Mesenchymal stem cell (in vitro differentiated cells and primary cell): ENCODE measurements at places on chromosomes 7 and 10.
A peak's percentile ranks its signal among the peaks of the same experiment; 100 is the strongest.

GRCh38 chr7:269721-270120, 20.2 kb upstream of the FOXL3 start:
- peaks cover 23% of the 10 kb centered on the region for H3K27me3 ChIP-seq
- H3K4me1 ChIP-seq, result peaks cover 2% of the 10 kb centered on the region
- no peak overlapping the region for H3K4me3 ChIP-seq
- DNase-seq, result no peak

DNA sequence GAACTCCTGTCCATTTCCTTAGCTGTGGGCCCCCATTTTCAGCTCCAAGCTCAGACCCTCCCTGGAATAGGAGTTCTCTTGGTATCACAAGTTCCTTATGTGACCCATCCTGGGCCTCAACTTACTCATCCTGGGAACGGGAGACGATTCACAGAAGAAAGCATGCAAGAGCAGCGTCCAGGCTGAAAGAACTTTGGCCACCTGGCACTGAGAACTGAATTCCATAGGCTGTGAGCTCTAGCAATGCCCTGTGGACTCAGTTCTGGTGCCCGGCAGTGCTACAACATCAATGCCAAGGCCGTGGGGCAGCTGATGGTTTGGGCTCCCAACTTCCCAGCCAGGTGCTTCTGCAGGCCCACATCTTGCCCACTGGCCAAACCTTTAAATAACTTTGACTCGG, 3.9 kb upstream of the CUEDC2 start:
- H3K36me3 ChIP-seq, result no peaks in the 10 kb centered on the region
- peak overlapping the region; percentile 76 for H3K4me3 ChIP-seq
- no peak for DNase-seq
- H3K27me3 ChIP-seq, result no peaks in the 10 kb centered on the region
- peaks cover 14% of the 10 kb centered on the region for H3K4me1 ChIP-seq

DNA sequence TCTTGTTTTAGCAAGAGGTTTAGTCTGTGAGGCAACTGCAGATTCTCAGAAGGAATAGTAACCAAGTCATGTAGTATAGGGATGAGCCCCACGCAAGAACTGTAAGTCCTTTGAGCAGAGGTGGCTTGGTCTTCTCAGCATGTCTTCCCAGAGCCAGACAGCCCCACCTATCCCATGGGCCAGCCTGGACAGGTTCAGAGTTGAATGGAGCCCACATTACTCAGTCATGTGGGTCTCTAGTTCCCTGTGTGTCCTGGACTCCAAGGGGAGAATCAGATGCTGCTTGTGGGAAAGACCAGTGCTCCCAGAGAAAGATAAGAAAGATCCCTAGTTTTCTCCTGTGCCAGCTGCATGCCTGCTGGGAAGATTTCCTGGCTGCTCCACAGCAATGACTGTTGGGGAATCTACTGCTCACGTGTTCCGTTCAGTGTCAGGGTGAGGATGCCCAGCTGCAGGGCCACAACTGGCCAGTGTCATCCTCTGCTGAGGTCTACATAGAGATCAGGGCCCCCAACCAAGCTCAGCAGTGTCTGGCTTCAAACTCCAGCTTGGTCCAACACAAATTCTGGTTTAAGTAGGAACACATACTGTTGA, 66.9 kb upstream of the UNC5B start:
- H3K27me3 ChIP-seq, result peaks cover 86% of the 10 kb centered on the region
- no peaks in the 10 kb centered on the region for H3K36me3 ChIP-seq
- no peak overlapping the region for H3K27ac ChIP-seq
- DNase-seq, result no peak

DNA sequence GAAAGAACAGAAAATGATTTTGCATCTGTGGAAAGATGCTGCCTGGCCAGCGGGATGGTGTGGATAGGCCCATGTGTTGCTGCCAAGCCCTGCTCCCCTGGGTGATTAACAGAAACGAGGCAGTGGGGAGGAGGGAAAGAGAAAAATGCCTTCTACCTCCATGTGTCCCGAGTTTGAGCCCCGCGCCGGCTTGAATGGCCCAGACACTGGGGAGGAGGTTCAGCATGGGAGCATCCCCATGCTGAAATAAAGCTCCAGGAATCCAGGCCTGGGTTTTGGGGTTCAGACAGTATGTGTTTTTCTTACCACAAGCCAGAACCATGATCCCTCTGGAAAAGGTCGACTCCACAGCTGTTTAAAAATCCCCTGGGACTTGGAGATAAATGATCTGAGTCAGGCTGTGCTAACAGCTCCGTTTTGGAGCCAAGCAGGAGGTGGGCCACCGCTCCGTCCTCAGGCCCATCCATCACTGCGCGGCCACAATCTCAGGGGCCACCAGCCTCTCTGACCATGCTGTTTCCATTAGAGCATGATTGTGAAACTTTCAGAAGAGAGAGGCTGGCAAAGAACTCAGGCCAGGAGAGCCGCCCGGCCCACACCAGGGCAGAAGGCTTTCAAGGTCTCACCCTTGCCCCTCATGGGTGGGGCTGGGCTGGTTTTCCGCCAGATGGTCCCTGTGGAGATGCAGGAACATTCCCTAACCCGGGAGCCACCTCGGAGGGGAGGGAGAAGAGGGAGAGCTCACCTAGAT, 299.7 kb downstream of the ZEB1 start:
- no peak overlapping the region for H3K27ac ChIP-seq
- H3K27me3 ChIP-seq, result no peaks in the 10 kb centered on the region
- DNase-seq, result peak; percentile 66
- H3K4me1 ChIP-seq, result peaks cover 7% of the 10 kb centered on the region
- no peak overlapping the region for H3K4me3 ChIP-seq
- H3K36me3 ChIP-seq, result no peaks in the 10 kb centered on the region

DNA sequence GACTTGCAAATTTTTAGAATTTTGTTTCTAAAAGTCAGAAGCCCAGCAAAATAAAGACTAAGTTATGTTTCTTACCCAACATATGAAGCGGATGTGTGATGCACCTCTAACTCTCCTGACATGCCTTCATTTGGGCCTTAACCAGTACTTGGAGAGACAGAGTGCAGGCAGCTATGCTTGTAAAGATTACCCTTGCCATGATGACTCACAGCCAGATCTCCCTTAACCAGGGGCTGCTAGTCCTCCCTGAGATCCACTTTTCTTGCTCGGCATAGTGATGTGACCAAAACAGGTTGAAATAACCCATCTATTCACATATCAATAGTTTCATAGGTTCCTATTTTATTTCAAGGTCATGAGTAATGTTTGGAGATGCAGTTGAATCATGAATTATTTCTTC, 43.6 kb downstream of the PPP1R3A start:
- H3K27ac ChIP-seq, result no peak overlapping the region
- no peak overlapping the region for H3K4me3 ChIP-seq
- DNase-seq, result no peak
- no peaks in the 10 kb centered on the region for H3K27me3 ChIP-seq
- peaks cover 1% of the 10 kb centered on the region for H3K4me1 ChIP-seq

GRCh38 chr10:909831-910230, 21.7 kb downstream of the LARP4B start:
- DNase-seq, result peak; percentile 63
- H3K27me3 ChIP-seq, result no peaks in the 10 kb centered on the region
- H3K36me3 ChIP-seq, result peaks cover 49% of the 10 kb centered on the region
- peak overlapping the region; percentile 59 for H3K27ac ChIP-seq
- no peak overlapping the region for H3K4me3 ChIP-seq

- peaks cover 8% of the 10 kb centered on the region for H3K4me1 ChIP-seq
- DNase-seq, result no peak
- no peak overlapping the region for H3K4me3 ChIP-seq
- no peaks in the 10 kb centered on the region for H3K36me3 ChIP-seq
- no peak overlapping the region for H3K27ac ChIP-seq
- peaks cover 15% of the 10 kb centered on the region for H3K27me3 ChIP-seq
Observed at GRCh38 chr10:121574519-121575166, 23.6 kb downstream of the FGFR2 start.

- peaks cover 3% of the 10 kb centered on the region for H3K36me3 ChIP-seq
- H3K4me1 ChIP-seq, result peaks cover 3% of the 10 kb centered on the region
- DNase-seq, result peak; percentile 34
- H3K27me3 ChIP-seq, result no peaks in the 10 kb centered on the region
Observed at GRCh38 chr10:87816898-87817608, 973 bp downstream of the ATAD1 start.

DNA sequence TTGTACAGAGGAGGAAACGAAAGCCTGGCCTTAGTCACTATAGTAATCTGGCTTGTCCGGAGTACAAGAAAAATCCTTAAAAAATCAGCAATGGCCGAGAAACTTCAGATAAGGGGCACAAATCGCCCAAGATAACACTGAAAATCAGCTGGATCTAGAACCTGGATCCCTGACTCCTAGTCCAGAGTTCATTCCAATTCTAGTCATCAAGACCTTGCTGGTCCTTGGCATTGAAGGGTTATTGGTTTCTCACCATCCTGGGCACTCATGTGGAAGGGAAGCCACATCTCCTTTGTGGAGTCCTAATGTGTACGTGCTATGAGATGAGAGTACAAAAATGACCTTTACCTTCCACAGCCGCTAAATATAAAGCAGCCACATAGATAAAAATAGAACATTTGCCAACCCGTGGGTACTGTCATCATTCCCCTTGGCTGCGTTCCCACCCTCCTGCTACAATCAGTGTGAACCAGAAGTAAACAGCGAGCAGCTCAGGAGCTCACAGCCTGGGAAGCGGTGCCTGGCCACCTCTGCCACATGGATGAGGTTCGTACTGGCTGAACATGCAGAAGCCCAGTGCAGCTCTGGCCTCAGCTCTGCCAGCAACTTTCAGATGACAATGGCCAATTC, 116.0 kb upstream of the PDLIM1 start:
- no peaks in the 10 kb centered on the region for H3K27me3 ChIP-seq
- H3K4me3 ChIP-seq, result no peak overlapping the region
- DNase-seq, result no peak

- H3K4me3 ChIP-seq, result peak overlapping the region; percentile 61
- H3K36me3 ChIP-seq, result no peaks in the 10 kb centered on the region
- no peak for DNase-seq
- peaks cover 2% of the 10 kb centered on the region for H3K4me1 ChIP-seq
- no peaks in the 10 kb centered on the region for H3K27me3 ChIP-seq
- no peak overlapping the region for H3K27ac ChIP-seq
Observed at GRCh38 chr10:26567351-26567721, 129.2 kb downstream of the APBB1IP start.

GRCh38 chr7:158186864-158187693, 400.5 kb downstream of the PTPRN2 start:
- no peak for DNase-seq
- H3K4me1 ChIP-seq, result no peaks in the 10 kb centered on the region
- H3K4me3 ChIP-seq, result no peak overlapping the region
- no peaks in the 10 kb centered on the region for H3K27me3 ChIP-seq

DNA sequence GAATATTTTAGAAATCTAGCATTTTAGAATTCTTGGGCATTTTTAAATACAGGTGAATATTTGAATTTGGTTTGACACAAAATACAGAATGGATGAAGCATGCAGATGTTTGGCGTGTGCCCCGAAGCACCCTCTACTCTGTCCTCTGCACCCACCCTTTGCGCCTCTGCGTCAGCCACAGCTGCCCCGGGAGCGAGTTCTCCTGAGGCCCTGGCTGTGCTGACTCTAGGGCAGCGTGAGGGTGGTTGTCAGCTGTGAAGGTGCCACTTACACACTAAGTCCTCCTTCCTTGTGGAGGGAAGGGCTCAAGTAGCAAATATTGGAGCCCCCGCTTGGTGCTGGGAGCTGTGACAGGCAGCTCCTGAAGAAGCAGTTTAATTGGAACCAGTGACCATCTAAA, 48.4 kb downstream of the DAGLB start:
- no peak overlapping the region for H3K27ac ChIP-seq
- H3K4me3 ChIP-seq, result no peak overlapping the region
- no peak for DNase-seq
- peaks cover 59% of the 10 kb centered on the region for H3K36me3 ChIP-seq
- peaks cover 17% of the 10 kb centered on the region for H3K4me1 ChIP-seq

DNA sequence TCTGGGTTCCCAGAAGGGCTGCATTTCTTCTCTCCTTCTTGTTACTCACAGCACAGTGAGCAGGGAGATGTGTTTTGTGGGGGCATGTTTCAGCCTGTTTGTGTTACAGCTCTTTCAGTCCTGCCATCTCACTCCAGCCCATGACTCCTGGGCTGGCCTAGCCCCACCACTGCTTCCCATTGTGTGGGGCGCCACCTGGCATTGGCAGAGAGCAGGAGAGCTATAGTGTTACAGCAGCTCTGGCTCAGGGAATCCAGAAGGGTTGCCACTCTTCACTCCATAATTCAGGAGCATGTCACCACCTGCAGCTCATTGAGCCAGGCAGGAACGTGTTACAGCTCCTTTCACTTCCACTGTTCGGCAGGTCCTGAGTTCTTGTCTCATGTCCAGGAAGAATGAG, 30.0 kb downstream of the CLDN12 start:
- H3K27ac ChIP-seq, result no peak overlapping the region
- H3K4me3 ChIP-seq, result no peak overlapping the region
- DNase-seq, result no peak
- H3K36me3 ChIP-seq, result no peaks in the 10 kb centered on the region

GRCh38 chr10:84214612-84215235, 10.6 kb downstream of the LRIT2 start:
- H3K4me1 ChIP-seq, result no peaks in the 10 kb centered on the region
- no peak for DNase-seq
- H3K27ac ChIP-seq, result no peak overlapping the region
- peaks cover 42% of the 10 kb centered on the region for H3K27me3 ChIP-seq
- H3K4me3 ChIP-seq, result no peak overlapping the region

DNA sequence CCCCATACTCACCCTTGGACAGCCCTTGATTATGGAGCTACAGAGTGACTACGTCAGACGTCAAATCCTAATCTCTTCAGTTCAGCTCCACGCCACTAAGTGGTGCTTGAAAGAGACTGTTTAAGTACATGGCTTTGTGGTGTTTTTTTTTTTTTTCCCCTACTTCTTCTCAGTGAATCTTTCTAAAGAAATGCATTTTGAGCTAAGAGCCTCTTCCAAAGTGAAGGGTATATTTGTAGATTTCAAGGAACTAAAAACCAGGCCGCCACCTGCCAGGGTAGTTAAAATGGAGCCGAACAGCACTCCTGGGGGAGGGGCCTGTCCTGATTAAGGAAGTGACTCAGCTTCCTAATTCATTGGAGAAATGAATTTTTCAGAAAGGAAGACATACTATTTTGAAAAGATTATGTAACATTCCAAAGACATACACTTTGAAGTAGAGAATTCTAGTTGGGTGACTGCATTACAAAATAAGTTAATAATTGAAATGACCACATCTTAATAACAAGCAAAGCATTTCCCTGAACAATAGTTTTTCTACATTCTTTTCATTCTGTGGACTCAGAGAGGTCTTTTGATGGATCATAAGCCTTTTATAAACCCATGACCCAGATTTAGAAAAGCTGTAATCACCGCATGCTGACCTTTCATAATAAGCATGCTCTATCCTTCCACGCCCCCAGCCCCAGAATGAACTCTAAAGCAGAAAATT, 20.6 kb upstream of the VPS41 start:
- H3K4me1 ChIP-seq, result peaks cover 9% of the 10 kb centered on the region
- H3K4me3 ChIP-seq, result no peak overlapping the region
- H3K27me3 ChIP-seq, result no peaks in the 10 kb centered on the region
- H3K27ac ChIP-seq, result peak overlapping the region; percentile 96
- no peak for DNase-seq

GRCh38 chr7:55448526-55448925, 83.4 kb downstream of the LANCL2 start:
- peaks cover 5% of the 10 kb centered on the region for H3K36me3 ChIP-seq
- H3K27ac ChIP-seq, result no peak overlapping the region
- peaks cover 7% of the 10 kb centered on the region for H3K4me1 ChIP-seq

GRCh38 chr7:19442016-19442785, 266.6 kb downstream of the POLR1F start:
- no peaks in the 10 kb centered on the region for H3K36me3 ChIP-seq
- H3K27ac ChIP-seq, result no peak overlapping the region
- H3K27me3 ChIP-seq, result no peaks in the 10 kb centered on the region
- no peak overlapping the region for H3K4me3 ChIP-seq

GRCh38 chr10:33772370-33773252, 438.1 kb upstream of the NRP1 start:
- H3K27ac ChIP-seq, result no peak overlapping the region
- H3K27me3 ChIP-seq, result no peaks in the 10 kb centered on the region
- H3K4me3 ChIP-seq, result peak overlapping the region; percentile 52
- no peaks in the 10 kb centered on the region for H3K36me3 ChIP-seq
